ENCODE measurements at places on chromosomes 12 and 14.

DNA sequence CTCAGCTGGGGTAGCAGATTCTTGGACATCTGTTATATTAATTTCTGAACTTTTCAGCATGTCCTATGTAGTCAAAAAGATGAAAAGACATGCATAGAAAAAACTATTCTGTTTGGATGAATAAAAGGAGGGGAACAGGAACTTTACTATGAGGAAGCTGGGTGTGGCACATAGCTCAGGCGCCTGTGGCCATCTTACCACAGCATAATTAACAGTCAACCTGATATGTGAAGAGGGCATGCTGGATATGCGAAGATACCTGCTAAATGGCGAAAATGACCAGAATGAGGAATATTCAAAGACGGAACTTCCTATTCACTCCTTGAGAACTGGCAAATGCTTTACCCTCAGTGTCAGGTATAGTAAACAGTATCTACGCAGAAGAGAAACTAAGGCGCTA is 18.4 kb downstream of the SETD3 start:
- DNase-seq, result no peak

DNA sequence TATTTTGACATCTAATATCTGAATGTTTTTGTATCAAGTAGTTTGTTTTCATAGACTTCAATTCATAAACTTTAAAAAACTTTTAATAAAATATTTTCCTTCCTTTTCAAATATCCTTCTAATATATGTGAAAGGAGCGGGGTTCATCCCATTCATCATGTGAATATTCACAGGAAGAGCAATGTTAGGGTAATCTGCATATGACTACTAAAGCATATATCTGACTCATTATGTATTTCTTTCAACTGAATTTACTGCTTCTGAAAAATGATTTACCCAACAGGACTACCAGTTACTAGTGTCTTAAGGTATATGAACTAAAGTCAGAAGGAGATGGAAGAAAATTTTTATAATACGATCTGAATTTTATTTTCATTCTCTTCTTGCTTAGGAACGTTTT is 30.5 kb downstream of the DHRS7 start:
- no peak for DNase-seq

GRCh38 chr12:124764870-124765580 is 98.6 kb downstream of the SCARB1 start:
- no peak for DNase-seq

- no peak for DNase-seq
Observed at GRCh38 chr12:4355156-4356040, 24.1 kb downstream of the FGF23 start.

DNA sequence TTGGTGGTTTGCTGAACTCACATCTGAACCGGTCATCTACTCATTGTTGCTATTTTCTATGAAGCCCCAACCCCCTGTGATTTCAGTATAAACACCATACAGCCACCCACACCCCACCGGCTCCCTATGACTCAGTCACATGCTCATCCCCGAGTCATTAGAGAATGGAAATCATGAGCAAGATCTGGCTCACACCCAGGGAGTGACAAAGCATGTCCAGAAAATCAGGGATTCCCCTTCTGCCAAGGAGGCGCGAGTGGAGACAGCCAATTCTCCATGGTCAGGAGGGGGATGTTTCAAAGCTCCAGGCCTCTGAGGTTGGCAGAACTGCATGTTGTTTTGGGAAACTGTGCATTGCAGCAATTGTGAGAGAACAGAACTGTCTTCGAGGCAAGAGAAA is 657.5 kb upstream of the TBX3 start:
- DNase-seq, result peak; percentile 82

DNA sequence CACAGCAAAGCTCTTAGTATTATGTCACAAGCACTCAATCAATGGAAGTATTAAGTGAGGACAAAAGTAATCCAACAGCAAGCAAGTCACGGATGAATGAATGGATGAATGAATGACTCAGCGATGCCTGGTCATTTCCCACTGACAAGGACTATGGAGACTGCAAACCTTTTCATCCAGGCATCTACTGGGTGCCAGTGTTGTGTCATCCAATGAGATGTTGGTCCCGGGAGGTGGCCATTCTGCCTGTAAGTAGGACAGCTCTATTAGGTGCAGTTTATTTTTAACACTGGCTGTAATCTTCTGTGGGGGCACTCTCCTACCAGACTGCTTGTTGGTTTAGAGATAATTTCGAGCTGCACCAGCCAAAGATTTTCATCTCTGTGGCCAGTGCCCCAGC is 39.4 kb downstream of the STAB2 start:
- no peak for DNase-seq

DNA sequence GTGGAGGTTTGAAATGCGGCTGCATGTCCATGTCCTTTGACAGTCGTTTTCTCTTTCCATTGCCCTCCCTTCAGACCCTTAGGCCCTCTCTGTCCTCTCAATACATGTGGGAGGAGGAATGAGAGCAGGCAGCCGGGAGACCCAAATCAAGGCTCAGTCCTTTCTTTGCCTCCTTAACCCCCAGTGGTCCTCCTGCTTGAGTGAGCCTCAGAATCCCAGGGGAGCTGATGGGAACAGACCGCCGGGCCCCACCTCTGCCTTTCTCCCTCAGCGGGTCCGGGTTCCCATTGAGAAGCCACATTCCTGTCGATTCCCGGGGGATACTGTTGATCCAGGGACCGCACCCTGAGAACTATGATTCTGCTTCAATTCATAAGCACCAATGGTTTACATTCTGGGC is 77.9 kb upstream of the RFLNA start:
- no peak for DNase-seq

GRCh38 chr12:128976120-128976738 is 123.0 kb downstream of the GLT1D1 start:
- DNase-seq, result no peak

DNA sequence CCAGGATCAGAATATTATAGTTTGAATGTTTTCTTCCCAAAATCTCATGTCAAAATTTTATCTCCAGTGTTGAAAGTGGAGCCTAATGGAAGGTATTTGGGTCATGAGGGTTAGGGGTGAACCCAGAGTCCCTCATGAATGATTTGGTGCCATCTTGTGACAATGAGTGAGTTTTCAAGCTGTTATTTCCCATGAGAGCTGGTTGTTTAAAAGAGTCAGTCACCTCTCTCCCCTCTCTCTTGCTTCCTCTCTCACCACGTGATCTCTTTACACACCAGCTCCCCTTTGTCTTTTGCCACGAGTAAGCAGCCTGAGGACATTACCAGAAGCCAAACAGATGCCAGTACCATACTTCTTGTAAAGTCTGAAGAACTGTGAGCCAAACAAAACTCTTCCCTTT is 561.6 kb downstream of the RERGL start:
- DNase-seq, result no peak

GRCh38 chr12:100141998-100142850 is 450 bp downstream of the BLTP3B start:
- no peak for DNase-seq

DNA sequence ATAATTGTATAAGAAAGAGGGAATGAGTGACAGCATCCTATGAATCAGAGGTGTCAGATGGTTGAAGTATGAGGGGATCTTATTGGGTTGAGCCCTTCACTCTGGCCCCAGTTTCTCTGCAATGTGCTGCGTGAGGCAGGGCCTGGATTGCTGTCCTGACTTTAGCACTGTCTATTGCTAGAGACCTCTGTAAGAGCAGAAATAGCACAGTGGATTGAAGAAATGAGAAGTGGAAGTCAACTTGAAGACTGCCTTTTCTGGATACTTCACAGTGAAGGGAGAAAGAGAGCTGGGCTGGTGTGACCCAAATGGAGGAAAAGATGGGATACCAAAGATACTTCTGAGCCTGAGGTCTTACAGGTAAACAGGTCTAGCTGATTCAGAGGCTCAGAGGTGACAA is 5.8 kb downstream of the ASCL4 start:
- no peak for DNase-seq

DNA sequence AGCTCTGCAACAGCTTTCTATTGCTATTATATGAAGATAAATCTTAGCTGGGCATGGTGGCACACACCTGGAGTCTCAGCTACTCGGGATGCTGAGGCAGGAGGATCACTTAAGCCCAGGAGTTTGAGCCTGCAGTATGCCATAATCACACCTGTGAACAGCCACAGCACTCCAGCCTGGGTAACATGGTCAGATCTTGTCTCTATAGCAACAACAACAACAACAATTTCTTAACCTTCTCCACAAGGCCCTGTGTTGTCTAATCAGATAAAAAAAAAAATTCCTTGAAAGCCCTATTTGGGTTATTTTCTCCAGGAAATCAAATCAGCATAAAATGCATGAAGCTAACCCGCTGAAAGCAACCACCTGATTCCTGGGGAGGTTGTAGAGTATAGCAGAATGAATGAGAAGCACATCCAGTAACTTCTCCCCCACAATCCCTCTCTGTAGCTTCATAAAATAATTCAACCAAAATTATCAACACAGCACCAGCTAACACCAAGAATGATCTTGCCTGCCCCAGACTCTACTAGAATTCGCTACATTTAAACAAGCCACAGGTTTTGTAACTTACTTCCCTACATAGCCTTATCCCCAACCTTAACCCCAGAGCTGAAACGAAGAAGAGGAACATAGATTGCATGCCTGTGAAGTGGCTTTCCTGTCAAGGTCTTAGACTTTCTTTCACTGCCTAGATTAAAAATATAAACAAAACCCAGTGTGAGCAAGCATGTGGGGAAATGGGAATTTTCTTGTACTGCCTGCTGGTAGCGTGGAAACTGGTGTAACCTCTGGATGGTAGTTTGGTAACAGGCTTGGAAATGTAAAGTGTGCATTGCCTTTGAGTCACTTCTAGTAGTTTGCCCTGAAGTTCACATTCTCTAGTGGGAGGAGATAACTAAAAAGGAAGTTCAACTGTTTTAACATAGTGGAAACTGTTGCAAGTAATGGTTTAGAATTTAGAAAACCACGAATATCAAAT is 6.0 kb upstream of the STK38L start:
- DNase-seq, result no peak

- DNase-seq, result no peak
Observed at GRCh38 chr12:1876086-1876485, 42.4 kb downstream of the CACNA2D4 start.

DNA sequence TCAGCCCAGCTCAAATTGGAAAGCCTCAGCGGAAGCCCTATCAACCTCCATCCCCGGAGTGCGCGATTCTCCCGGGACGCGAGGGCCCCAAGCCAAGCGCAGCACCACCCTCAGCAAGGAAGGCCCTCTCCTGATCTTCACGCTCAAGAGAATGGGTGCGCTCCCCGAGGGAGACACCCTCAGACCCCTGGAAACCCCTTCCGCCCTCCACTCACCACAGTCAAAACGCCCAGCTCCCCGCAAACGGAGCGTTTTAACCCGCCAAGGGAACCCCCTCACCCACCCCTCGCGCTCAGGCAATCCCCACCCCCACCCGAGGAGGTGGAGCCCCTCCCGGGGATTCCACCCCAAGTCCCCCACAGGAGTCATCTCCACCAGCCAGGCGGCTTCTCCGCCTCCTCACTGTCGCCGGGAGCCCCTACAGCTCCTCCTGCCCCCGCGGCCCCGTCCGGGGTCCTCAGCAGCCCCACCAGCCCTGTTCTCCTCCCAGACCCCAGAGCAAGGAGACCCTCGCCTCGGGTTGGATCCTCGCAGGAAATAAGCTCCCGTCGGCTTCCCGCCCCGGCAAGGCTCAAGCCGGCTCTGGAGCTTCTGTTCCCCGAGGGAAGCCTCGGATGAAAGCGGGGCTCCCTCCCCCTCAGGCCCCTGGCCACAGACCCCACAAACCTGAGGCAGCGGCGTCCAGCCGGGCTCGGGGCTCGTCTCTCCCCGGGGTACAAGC is 507 bp downstream of the BAZ2A start:
- no peak for DNase-seq

GRCh38 chr12:57751432-57751787 is 700 bp downstream of the CDK4 start:
- DNase-seq, result no peak

- peak; percentile 42 for DNase-seq
Observed at GRCh38 chr14:75132382-75133086, 5.7 kb upstream of the NEK9 start.

- DNase-seq, result no peak
Observed at GRCh38 chr14:103770902-103771301, 55.3 kb downstream of the ZFYVE21 start.

- no peak for DNase-seq
Observed at GRCh38 chr12:88952562-88952942, 372.3 kb upstream of the KITLG start.

DNA sequence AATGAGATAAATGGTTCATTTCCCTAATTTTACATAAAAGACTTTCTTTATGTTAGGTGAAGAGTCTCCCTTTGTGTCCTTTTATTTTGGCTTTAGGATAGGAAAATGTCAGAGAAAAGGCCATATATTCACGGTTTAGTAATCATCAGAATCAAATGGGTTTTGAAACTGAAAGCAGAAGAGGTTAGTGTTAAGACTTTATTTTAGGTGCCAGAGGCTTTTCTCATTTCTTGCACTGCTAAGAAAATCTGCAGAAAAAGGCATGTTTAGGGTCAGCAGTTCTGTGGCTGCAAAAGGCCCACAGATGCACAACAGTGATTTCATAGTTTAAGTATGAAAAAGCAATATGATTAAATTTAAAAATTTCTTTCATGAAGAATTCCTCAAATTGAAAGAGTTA is 80.4 kb upstream of the SINHCAF start:
- DNase-seq, result no peak

DNA sequence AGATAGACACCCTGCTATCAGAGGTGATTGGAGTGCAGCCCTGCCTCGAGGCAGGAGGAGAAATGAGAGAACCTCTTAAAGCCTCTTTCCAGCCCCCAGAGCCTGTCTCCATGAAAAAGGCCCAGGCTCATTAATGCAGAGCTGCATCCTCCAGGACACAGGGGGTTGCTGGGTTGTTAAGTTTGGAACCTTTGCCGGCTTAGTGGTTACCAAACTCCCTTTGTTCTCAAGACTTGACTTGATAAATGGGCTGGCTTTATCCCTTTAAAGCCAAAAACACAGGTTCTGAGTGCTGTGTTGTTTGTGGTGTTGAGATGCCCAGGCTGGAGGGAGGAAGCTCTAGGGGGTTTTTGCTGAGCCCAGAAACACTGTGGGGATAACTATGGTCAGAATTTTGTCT is 71.0 kb downstream of the DAD1 start:
- DNase-seq, result no peak

Measured in brain pericyte (primary cell).